ENCODE measurements at places on chromosomes 6 and 20.

DNA sequence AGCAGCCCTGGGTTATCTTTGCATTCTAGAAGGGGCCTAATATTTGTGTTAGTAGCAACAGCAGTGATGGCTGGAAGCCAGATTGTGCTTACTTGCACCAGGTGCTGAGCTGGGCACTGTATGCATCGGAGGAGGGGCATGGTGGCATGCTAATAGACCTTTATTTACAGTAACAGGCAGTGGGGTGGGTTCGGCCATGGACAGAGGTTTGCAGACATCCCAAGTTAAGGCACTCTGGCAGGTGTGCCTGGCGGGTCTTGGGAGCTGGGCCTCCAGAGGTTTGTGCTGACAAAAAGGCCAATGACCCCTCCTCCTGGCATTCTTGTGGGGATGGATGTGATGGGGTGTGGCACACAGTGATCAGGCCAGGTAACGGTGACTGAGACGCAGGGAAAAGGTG is 39.0 kb upstream of the CD93 start:
- DNase-seq, result no peak

DNA sequence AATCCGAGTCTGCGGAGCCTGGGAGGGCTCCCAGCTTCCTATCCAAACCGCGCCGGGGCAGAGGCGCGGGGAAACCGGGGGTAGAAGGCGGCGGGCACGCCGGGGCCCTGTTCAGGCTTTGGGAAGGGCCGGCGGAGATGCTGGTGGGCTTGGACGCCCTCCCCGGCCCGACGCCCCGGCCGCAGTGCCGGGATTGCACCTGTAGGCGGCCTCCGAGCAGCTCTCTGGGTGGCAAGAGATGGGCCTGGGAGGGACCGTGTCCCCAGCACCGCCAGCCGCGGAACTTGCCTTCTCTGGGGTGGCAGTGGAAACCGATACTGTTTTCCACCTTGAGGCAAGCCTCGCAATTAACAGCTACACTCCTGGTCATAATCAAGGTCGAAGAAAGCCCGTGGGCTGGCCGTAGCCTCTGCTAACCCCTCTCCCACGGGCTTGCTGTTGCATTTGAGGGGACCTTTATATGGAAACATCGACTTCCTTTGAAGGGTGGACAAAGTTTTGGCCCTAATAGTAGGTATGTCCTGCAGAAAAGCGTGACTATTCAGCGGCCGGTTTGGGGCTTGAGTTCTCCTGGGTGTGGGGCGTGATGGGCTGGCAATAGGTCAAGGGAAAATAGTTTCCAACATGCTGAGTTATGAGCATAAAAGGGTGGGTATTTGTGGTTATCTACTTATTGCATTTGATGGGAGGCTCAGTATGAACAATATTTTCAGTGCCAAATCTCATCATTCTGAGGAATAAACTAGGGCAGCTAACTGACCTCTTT is 1.1 kb upstream of the JAG1 start:
- DNase-seq, result no peak

DNA sequence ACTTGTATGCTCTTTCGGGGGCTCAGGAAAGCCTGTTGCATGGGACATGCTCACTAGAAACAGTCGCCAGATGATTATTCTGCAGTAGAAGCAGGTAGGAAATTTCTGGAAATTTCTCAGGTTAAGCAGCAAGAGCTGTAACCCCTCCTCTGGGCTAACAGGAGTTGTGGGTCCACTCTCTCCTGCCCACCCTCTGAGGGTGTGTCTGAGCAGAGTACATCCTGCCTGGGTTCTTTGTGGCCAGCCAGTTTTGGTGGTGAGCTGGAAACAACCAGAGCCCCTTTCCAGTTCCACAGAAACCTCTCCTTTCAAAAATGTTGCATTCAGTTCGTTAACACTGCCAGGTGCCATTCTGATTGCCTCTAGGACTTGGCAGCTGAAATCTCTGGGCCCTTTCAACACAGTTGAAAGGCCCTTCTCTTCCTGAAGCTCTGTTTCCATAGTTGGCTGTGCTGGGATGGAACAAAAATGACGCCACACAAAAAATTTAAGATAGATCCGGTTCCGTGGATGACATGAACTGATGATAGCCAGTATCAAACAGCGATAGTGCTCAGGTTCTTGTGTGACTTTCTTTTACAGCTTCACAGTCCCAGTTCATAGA is 38.5 kb downstream of the PLCG1 start:
- DNase-seq, result no peak

- DNase-seq, result no peak
These were observed 8.2 kb upstream of the MTHFD1L start for GRCh38 chr6:150857062-150857944.

- DNase-seq, result no peak
These were observed 29.1 kb upstream of the APCDD1L start for GRCh38 chr20:58544286-58544685.

DNA sequence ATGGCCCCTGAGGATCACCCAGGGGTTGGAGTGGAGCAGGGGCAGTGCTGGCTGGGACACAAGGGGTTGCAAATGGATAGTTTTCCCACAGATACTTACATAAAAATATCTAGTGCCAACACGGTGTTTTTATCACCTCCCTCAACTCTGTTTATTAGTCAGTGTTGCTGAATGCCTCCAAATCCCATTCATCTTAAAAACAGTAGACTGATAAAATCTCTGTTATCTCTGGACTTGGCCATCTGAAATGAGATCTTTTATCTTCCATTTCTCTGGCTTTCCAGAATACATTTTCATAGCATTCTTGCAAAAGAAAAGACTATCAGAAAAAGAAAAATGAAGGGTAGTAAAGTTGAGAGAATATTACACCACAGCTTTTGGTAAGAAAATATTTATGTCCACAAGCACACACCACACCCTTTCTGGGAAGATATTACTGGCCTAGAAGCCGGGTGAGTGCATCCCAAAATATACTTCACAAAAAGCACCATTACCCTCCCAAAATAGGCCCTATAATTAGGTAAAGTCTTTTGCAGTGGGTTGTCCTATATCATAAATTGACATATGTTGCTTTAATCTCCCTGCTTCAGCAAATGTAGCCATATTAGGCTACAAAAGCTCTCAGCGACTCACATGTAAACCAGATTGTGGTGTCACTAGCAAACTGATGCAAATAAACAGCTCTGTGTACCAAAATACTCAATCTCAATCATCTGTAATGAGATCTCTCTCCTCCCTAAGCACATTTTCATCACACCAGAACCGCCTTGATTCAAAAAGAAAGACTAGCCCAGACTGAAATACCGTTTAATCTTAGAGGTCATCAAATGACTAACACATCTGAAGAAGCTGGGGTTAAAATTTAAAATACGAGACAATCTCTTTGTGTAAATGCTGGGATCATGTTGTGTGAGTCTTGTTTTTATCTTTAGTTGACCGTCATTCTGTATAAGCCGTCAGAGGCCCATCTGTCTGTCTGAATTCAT is 96.7 kb downstream of the FYN start:
- no peak for DNase-seq

Data from LNCaP clone FGC (cell line).